DMS 273 treated with DMSO at 0.1 percent for 48 hours (cell line): ENCODE measurements at places on chromosomes 5 and 9.

GRCh38 chr5:102536323-102536928 is 37.6 kb upstream of the SLCO6A1 start:
- DNase-seq = peak; percentile 18

DNA sequence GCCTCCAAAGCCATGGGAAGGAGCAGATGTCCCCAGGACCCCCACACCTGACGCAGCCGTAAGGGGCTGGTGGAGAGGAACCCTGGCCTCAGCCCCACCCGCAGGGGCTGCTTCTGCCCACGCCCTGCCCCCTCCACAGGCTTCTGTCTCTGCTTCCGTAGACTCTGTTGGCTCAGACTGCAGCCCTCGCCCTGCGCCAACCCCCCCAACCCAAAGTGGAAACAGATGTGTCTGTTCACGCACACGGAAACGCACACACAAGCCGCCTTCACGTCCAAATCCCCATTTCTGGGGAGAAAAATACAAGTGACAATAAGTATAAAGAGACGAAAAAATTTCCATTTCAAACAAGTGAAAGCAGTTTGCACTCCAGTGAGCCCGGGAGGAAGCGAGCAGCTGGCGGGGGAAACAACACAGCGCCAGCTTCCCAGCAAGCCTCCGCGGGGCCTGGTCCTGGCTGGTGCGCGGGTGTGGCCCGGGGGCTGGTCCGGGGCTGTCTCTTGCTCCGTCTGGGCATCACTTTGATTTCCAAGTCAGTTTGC is 32.6 kb upstream of the RXRA start:
- DNase-seq = no peak

DNA sequence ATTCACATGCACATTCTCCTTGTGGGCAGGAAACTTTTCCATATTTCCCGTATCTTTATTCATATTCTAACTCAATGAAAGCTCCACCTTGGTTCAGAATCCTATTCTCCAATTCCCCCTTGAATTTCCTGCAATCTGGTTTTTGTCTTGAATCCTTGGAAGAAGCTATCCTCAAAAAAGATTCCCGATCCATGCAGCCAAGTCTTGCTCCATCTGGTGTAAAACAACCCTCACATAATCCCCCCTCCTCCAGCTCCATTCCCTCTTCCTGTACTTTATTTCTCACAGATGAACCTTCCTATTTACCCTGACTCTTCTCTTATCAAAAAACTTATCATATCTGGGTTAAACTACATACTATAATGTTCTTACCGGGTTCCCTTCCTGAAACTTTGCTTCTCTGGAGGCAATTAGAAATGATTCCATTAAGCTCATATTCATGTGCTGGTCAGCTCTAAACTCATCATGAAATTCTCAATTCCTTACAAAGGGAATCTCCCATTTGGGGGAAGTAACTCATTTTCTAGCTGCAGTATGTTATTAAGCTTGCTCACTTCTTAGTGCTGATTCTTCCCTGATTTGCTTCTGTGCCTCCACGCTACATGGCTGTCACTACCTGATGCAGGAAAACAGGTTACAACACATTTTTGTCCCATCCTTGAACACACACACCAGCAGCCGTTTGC is 81.7 kb downstream of the GNAQ start:
- DNase-seq = no peak

- DNase-seq = no peak
These were observed at the start of gene ADGRD2 for GRCh38 chr9:124450241-124450924. TSS of gene ADGRD2 (plus strand) at chr9:124450451. CDS start at chr9:124451667, 1,216 bp downstream.

GRCh38 chr9:98010445-98010844 is 27.3 kb downstream of the ANP32B start:
- DNase-seq = no peak

- DNase-seq = no peak
These were observed 87.2 kb downstream of the ARHGAP26 start for GRCh38 chr5:142857405-142857804.

DNA sequence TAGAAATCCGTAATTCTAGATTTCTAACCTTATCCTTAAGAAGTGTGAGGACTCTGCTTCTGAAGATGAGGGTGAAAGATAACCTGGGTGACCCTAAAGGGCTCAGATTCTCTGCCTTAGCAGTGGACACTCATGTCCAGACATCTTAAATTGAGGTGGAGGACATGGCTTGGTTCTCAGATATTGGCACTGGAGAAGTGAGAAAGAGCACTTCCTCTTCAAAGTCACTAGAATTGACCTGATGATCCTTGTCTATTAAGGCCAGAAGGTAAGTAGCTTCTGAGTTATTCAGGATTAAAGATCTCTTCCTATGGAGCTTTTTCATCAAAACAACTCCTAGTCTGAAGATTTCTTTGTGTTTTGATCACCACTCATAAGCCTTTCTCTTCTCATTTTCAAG is 54.8 kb downstream of the C9 start:
- DNase-seq = no peak

GRCh38 chr5:122199146-122199545 is 69.8 kb downstream of the ZNF474 start:
- no peak for DNase-seq

DNA sequence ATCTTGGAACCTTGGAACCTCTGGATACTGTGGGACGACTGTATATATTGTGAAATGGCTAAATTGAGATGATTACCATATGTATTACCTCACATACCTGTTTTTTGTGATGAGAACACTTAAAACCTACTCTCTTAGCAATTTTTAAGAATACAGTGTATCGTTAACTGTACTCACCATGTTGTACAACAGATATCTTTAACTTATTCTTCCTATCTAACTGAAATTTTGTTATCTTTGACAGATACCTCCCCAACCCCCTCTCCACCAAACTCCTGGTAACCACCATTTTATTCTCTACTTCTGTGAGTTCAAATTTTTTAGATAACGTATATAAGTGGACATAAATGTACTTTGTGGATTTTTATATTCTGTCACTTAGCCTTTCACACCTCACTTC is 126.5 kb downstream of the ZCCHC7 start:
- no peak for DNase-seq

DNA sequence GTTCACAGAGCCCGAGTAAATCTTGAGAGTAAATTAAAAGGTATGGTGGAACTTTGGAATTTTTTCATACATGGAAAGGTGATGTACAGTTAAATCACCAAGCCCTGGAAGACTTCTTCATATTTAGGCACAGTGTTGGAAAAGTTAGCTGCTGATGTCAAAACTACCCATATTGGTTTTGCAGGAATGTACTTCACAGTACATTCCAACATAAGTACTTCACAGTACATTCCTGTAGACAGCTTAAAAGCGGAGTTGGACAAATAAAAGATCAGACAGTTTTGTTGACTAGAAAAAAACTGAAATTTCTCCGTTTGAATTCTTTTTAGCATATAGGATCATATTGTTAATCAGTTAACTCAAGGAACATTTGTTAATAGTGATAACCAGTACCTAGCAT is 1.8 kb downstream of the RANBP17 start:
- no peak for DNase-seq

GRCh38 chr5:166507810-166508425 is 1783.5 kb upstream of the WWC1 start:
- DNase-seq = no peak

DNA sequence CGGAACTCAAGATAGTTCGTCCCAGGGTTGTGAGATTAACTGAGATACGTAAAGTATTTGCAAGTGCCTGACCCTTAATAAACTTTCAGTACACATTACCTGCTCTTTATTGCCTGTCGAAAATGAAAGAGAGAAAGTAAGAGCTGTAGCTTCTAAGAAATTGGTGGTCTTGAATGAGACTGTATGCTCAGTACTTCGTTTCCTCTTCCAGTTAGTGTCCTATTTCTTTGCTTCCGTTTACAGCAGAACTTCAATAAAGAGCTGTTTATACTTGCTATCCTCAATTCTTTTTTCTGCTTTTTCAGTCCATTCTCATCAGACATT is 534 bp downstream of the SRFBP1 start:
- DNase-seq = no peak
